COR-L47 (cell line): ENCODE measurements at places on chromosomes 5 and 9.

GRCh38 chr9:4923580-4924544, 61.2 kb upstream of the JAK2 start:
- peak; percentile 6 for DNase-seq

DNA sequence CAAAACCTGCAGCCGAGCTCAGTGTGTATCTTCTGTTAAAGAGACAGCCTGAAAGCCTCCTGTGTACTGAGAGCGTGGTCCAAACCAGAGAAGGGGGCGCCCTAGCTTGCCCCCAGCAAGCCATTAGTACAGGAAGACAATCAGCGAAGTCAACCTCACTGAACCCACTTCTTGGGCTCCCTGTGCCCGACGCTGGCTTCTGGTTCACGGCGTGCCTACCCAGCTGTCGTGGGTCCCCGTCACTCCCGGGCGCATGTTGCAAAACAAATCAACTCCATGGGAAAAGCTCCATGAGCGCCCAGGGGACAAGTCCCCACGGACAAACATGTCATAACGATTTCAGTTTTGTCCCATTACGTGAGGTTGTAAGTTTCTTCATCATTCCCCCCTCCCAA, 326.9 kb downstream of the SH3GL2 start:
- no peak for DNase-seq

GRCh38 chr9:113508111-113508749, 44.7 kb downstream of the RGS3 start:
- no peak for DNase-seq

DNA sequence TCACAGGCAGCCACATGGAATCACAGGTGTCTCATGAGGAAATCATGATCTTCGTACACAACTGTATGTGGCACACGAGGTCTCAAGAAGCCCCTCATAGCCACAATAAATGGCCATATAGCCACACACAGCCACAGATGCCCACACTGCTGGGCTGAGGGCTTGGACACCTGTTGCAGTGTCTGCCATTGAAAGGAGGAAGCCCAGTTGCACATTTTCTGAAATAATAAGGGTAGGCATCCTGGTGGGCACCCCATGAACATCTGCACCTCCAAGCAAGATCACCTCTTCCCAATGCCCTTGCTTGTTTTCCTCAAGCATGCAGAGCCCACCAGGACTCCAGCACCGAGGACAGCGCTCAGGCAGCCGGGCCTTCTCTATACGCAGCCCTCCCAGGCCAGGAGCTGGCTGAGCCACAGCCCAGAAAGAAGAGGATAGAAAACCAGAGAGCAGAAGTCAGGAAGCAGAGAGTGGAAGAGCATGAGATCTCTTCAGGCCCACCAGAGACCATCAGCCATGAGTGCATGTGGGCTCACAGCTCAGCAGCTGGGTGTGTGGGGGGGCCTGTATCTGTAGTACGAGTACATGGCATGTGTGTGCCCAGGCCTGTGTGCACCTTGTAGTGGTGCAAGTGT, 1.0 kb upstream of the ACSL6 start:
- no peak for DNase-seq

- no peak for DNase-seq
Observed at GRCh38 chr5:178115136-178115813, 1.9 kb downstream of the N4BP3 start.

- DNase-seq = peak; percentile 34
Observed at GRCh38 chr9:114224247-114224610, 68.9 kb downstream of the COL27A1 start.

GRCh38 chr5:133799571-133800237, 168.7 kb downstream of the C5orf15 start:
- DNase-seq = no peak

- DNase-seq = no peak
Observed at GRCh38 chr5:759111-759751, 25.3 kb downstream of the ZDHHC11B start.

GRCh38 chr5:55600497-55601203, 65.9 kb upstream of the PLPP1 start:
- no peak for DNase-seq

DNA sequence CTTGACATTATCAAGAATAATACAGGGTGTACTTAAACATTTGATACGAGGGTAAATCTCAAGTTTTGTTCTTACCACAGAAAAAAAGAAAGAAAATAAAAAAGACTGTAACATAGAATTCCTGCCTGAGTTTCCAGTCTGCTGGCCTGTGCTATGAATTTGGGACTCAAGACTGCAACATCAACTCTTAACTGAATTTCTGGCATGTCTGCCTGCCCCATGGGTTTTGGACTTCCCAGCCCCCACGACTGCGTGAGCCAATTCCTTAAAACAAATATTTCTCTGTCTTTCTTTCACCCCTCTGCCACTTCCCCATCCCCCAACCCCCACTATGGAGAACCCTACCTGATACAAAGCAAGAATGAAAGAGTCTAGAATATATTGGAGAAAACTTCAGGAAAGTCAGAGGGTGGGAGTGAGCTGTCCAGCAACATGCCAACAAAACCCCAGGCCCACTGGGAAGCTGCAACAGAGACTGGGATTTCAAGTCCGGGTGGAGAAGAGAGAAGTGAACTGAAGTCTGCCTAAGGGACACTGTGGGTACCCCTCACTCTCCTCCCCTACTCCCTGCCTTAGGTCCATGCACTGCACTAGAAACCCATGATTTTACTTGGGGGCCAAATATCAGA, 43.0 kb downstream of the MARCHF3 start:
- DNase-seq = no peak

- DNase-seq = no peak
Observed at GRCh38 chr5:56456002-56456401, 222.9 kb upstream of the ANKRD55 start.

GRCh38 chr5:163916376-163916775, 411.0 kb downstream of the MAT2B start:
- DNase-seq = no peak

DNA sequence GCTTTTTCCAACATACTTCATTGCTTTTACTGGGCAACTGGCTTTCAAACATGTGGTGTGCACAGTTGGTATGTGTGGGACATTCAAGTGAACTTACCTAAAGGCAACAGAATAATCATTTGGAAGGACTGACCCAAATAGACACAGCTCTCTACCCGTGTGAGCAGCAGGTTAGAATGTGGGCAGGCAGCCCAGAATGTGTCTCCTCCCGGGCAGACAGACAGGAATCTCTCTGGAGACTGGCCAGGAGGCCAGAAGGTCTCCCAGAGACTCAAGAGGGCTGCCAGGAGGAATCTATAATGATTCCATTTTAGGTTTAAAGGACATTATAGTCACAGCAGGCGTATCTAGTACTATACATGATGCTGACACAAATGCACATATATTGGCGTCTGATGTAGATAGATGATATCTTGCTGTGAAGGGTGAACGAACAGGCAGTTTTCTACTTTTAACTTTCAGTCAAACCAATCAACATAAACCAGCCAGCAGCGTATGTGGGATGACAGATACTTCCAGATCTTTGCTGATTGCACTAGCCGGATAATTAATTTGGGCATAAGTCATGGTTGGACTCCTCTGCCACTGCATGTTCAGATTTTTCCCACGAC, 297.4 kb upstream of the ZNF608 start:
- peak; percentile 89 for DNase-seq

DNA sequence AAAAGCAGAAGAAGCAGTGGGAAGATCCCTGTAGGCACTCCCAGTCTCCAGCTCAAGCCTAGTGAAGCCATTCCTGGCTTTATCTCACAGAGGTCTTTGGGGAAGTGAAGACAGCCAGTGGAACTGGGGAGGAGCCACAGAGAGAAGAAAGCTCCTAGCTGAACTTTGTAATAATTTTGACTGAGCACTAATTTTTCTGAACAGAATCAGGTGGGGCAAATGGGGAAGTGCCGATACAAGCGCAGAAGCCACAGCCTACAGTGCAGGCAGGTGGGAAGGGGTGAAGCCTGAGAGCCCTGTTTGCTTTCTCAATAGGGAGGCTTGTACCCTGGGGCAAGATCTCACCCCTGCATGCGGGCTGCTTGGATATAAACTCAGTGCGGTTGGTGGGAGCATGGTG, 48.4 kb upstream of the SNAPC3 start:
- DNase-seq = no peak

- no peak for DNase-seq
Observed at GRCh38 chr5:23474315-23474714, 33.1 kb upstream of the PRDM9 start.

GRCh38 chr5:1524481-1524798, 680 bp upstream of the LPCAT1 start:
- DNase-seq = no peak

GRCh38 chr9:28916348-28916747, 1343.1 kb upstream of the C9orf72 start:
- DNase-seq = no peak

DNA sequence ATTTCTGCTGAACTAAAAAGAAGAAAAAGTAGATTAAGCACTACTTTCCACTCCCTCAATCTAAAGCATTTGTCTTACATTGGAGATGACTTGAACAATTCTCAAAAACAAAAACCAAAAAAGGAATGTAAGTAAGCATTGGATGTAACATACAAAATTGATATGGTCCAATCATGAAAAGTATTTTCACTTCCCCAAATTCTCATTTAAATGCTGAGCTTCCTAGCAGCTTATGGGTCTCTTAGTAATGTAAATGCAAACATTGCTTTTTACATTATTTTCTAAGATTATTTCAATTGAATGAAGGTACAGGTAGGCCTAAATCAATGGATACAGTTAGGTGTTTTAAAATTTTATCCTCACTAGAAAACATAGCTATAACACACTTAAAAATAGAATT, 20.0 kb downstream of the ANKH start:
- DNase-seq = no peak

DNA sequence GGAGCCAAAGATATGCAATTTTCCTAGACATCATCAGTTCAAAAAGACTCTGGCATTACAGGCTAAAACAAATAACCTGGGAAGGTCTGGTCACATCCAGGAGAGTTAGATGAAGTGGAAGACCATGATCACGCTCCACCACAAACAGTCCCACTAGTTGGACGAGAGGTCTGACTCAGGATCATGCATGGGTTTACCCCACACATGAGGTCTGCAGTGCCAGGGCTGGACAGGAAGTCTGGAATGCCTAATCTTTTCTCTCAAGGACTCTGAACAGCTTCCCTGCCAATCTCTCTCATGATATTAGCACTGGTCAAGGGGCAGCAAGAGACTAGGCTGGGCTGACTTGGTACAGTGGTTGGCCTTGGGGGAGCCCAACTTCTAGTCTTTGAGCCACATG, 7.1 kb downstream of the PRUNE2 start:
- no peak for DNase-seq

DNA sequence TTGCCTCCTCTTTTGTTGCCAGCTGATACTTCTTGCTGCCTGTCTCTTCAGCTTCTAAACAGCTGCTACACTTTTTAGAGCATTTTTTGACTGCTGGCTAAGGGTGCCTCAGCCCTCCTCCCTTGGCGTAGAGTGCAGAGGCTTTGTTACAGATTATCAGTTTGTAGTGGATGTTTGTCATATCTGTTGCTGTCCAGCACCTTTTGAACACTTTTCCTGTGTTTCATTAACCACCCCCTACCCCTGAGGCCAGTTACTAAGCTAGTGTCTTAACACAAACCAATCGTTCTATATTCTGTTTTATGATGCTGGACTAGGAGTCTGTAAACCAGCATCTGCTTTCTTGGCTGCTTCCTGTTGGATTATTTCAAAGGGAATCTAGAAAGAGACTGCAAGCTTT, 441.5 kb downstream of the DNAH5 start:
- no peak for DNase-seq
